ENCODE measurements at places on chromosomes 13 and 19. TPM values are rescaled to one million over a fixed set of nuclear protein-coding genes. Genes with fewer than 3 reads are reported as not detected.
A peak's percentile ranks its signal among the peaks of the same experiment; 100 is the strongest.

DNA sequence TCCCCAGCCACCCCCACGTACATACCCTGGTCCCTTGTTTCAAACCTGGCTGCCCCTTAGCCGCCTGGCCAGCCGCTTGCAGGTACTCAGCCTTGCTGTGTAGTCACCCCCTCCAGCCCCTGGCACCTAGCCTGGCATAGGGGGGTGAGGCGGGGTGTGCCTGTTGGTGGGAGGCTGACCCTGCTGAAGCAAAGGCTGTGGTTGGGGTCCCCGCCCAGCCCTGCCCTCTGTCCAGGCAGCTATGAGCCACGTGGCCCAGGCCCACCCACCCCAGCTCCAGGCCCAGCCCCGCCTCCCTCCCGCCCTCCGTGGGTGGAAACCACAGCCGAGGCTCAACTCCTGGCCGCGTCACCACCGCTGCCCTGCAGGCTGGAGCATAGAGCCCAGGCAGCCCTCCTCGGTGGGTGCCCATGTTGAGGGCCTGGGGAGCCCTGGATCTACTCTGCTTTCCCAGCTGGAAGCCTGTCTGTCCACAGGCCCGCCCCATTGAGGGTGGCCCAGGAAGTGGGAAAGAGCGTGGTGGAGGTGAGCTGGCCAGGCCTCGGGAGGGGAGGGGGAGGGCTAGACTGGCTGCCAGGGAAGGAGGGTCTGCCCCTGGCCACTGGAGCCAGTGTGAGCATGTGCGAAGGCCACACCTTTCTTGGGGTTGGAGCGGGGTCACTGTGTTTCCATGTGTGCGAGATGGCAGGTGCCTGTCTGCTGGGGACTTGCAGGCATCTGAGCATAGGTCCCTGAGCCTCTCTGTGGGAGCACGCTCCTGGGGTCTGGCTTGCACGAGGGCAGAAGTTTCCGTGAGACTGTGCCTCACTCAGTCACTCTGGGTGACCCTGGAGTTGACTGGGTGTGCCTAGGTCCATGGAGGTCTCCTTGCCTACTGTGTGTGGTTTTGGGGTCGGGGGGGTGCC is 31.0 kb downstream of the PAK4 start:
- H3K36me3 ChIP-seq, result no peaks in the 10 kb centered on the region
- H3K27me3 ChIP-seq, result no peaks in the 10 kb centered on the region
- peak overlapping the region; percentile 8 for H3K4me3 ChIP-seq
- peaks cover 40% of the 10 kb centered on the region for H3K4me1 ChIP-seq
- no peak for DNase-seq
- no peak overlapping the region for H3K27ac ChIP-seq

Gene ZNF211
- 13.4 TPM for total RNA-seq

DNA sequence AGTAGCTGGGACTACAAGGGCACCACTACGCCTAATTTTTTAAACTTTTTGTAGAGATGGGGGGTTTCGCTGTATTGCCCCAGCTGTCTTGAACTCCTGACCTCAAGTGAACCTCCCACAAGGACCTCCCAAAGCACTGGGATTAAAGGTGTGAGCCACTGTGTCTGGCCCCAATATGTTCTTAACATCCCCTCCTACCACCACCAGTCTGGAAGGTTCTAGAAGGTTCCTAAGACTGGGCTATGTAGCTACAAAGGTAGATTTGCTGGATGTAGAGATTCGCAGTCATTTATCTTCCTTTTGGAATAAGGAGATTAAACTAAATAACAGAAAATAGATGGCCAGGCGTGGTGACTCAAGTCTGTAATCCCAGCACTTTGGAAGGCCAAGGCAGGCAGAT is 5.3 kb downstream of the HSD17B14 start:
- H3K4me1 ChIP-seq, result peaks cover 3% of the 10 kb centered on the region
- DNase-seq, result no peak
- H3K36me3 ChIP-seq, result no peaks in the 10 kb centered on the region
- no peak overlapping the region for H3K4me3 ChIP-seq
- no peak overlapping the region for H3K27ac ChIP-seq
- H3K27me3 ChIP-seq, result no peaks in the 10 kb centered on the region

GRCh38 chr19:58556622-58557220 is 1.7 kb downstream of the UBE2M start:
- H3K4me3 ChIP-seq, result peak overlapping the region; percentile 70
- H3K36me3 ChIP-seq, result no peaks in the 10 kb centered on the region
- H3K4me1 ChIP-seq, result peaks cover 22% of the 10 kb centered on the region
- no peaks in the 10 kb centered on the region for H3K27me3 ChIP-seq
- peak; percentile 42 for DNase-seq

DNA sequence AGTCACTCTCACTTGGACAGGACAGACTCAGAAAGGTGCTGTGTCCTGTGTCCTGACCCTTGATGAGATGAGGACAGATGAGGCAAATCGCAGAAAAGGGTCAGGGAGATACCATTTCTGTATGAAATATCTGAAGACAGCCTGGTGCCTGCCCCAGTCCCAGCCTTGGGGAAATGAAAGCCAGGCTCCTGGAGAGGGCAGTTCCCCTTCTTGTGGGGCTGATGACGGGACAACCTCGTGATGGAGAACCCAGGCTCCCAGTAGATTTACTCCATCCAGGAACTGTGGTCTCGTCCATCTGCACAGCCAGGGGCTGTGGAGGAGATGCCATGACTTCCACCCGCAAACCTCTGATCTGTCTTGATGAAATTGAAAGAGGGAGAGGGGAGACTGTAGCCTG is 13.8 kb downstream of the LILRB1 start:
- no peak overlapping the region for H3K4me3 ChIP-seq
- H3K36me3 ChIP-seq, result no peaks in the 10 kb centered on the region
- H3K27ac ChIP-seq, result no peak overlapping the region
- no peaks in the 10 kb centered on the region for H3K4me1 ChIP-seq
- no peak for DNase-seq

Gene SLITRK1
- total RNA-seq, result not detected

DNA sequence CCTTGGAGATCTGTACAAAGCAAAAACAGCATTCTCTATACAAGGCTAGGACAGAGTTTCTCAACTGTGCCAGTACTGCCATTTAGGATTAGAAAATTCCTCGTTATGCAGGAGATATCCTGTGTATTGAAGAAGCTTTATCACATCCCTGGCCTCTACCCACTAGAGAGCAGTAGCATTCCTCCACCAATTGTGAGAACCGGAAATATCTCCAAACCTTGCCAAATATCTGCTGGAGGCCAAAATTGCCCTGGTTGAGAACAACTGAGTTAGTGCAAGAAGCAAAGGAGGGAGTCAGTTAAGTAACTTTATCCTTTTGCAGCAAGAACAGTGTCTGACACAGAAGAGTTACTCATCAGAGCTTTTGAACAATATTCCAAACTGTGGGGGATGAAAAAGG is 16.2 kb upstream of the FREM2 start:
- H3K27ac ChIP-seq, result no peak overlapping the region
- no peak overlapping the region for H3K4me3 ChIP-seq
- H3K27me3 ChIP-seq, result no peaks in the 10 kb centered on the region

GRCh38 chr13:110257408-110257807 is 49.5 kb downstream of the COL4A1 start:
- H3K4me3 ChIP-seq, result no peak overlapping the region
- no peak for DNase-seq
- peaks cover 22% of the 10 kb centered on the region for H3K4me1 ChIP-seq

DNA sequence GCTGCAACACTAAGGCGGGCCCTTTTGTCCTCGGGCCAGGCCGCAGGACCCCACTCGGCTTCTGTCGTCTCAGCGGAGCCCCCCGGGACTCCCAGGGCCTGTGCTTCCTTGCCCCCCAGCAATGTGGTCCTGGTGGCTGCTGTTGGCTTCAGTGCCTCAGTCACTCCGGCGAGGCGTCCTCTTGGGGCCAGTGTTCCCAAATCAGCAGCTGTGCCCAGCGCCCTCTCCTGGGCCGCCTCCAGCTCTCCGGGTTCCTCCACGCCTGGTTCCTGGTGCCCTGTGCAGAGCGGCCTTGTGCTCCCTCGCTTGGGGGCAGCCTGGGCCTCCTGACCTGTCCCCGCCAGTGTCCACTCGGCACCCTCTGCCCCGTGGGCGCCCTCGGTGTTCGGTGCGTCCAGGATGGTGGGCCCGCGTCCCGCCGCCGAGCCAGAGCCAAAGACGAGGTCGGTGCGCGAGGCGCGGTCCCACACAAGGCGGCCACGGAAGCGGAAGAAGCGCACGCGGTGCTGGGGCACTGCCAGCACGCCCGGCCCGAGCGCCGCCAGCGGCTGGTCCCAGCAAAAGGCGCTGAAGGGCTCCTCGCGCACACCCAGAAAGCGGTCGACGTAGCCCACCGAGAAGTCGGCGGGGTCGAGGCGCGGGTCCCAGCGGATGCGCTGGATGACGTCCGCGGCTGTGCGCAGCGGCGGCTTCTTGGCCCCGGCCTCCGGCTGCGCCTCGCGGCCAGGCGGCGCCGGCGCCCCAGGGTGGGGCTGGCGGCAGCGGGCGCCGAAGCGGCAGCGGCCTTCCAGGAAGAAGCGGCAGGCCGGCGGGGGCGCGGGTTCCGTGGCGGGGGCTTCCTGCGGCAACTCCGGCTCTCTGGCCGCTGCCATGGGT is 685 bp downstream of the LENG9 start:
- H3K36me3 ChIP-seq, result no peaks in the 10 kb centered on the region
- peaks cover 12% of the 10 kb centered on the region for H3K4me1 ChIP-seq
- peak; percentile 81 for DNase-seq
- peak overlapping the region; percentile 56 for H3K4me3 ChIP-seq
- H3K27me3 ChIP-seq, result no peaks in the 10 kb centered on the region
- H3K27ac ChIP-seq, result peak overlapping the region; percentile 67

Gene LYPD3
- 2.5 TPM for total RNA-seq

DNA sequence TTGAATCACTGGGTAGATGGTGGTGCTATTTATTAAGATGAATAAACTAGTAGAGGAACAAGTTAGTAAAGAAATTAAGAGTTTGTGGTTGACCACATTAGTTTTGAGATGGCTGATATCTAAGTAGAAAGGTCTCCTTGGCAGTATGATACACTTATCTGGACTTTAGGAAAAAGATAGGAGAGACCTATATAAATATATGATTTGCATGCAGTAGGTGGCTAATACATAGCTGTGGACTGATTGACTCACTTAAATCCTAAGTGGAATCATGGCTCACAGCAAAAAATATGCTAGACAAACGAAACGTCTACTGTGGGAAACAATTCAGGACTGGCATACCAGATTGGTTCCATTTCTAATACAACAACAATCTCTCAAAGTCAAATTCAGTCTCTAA is 92.0 kb downstream of the CAB39L start:
- H3K27ac ChIP-seq, result no peak overlapping the region
- no peak overlapping the region for H3K4me3 ChIP-seq
- no peaks in the 10 kb centered on the region for H3K36me3 ChIP-seq
- no peaks in the 10 kb centered on the region for H3K27me3 ChIP-seq

DNA sequence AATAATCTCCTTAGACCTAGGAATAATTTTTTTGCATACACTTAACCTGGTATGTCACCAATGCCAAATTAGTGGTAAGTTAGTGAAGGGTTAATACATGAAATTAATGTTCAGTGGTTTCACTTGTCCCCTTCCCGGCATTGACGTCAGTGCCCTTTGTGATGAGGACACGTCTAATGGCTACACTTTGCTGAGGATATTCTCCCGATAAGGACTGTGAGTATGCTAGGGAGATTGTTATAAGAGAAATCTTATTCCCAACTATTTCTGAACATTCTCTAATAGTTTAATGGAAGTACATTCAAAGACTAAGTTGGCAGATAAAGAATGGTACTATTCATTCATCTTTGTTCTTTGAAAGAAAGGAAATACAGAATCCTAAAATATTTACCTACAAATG is 102.4 kb downstream of the TNFRSF19 start:
- no peaks in the 10 kb centered on the region for H3K27me3 ChIP-seq
- no peaks in the 10 kb centered on the region for H3K36me3 ChIP-seq
- no peak overlapping the region for H3K27ac ChIP-seq
- DNase-seq, result no peak
- H3K4me1 ChIP-seq, result peaks cover 1% of the 10 kb centered on the region

DNA sequence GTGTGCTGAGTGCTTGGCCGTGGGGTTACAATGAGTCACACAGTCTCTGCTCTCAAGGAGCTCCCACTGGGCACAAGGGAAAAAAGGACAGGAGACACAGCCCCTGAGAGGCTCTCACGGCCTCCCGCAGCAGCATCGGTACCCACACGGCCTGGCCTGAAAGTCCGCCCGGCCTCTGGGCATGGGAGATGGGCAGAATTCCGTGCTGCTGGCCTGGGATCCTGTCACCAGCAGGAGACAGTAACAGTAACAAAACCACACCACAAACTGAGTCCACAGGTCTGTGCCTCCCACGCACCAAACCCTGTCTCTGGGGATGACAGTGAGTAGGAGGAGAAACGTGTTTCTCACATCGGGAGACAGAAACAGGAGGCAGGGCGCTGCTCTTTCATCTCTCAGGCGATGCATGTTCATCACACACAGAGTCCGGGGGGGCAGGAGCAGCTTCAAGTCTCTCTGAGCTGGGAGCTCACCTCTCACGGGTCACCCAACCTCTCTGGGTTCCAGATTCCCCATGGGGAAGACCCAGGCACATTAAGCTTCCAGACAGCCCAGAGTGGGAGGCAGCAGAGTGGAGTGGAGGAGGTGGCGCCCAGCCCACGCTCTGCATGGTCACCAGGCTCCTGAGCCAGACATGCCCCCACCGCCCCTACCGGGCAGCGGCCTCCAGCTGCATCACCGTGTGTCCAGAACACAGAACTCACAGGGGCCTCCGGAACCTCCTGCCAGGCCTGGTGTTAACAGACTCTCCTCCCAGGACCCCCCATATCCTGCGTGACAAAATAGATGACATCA is 124.7 kb upstream of the VSTM2B start:
- H3K27me3 ChIP-seq, result no peaks in the 10 kb centered on the region
- DNase-seq, result no peak
- no peaks in the 10 kb centered on the region for H3K36me3 ChIP-seq
- no peaks in the 10 kb centered on the region for H3K4me1 ChIP-seq

Gene MYO16
- total RNA-seq, result 0.12 TPM

Gene ZNF780B
- total RNA-seq, result 27.3 TPM

DNA sequence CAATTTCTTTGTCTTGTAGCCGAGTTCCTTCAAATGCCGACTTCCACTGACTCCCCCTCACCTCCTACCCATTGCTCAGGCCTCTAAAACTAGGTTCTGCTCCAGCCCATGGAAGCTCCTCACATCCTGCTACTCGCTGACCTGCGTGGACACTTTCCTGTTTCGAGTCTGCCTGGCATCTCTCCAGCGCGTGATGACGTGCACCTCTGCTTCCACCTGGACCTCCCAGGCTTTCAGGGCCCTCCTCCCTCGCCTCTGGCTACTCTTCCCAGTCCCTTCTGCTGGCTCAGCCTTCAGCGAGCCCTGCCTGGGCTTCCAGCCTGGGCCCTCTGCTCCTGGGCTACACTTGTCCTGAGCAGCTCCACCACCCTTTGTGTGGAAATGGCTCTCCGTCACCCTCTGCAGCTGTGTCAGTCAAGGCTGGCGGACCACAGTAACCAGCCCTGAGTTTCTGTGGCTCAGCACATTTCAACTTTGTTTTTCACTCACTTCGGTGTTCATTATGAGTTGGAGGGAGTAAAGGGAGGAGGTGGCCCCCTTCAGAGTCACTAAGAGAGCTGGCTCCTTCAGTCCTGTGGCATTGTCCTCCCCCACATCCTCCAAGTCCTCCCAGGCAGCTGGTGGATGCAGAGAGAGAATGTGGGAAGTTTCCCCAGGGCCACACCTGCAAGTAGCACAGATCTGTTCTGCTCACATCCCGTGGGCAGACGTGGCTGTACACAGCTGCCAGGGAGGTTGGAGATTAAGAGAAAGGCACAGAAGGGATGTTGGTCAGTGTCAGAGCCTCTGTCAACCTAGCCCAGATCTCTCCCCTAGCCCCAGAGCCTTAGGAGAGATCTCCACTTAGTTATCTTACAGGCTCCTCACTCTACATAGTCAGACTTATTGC is 49.4 kb downstream of the SERP2 start:
- H3K4me1 ChIP-seq, result no peaks in the 10 kb centered on the region
- DNase-seq, result peak; percentile 42
- no peaks in the 10 kb centered on the region for H3K36me3 ChIP-seq
- no peaks in the 10 kb centered on the region for H3K27me3 ChIP-seq
- no peak overlapping the region for H3K27ac ChIP-seq
- H3K4me3 ChIP-seq, result no peak overlapping the region

Gene FAM174C
- 24.4 TPM for total RNA-seq
